Kidney tubule cell (primary cell): ENCODE measurements at places on chromosomes 11 and 22.

GRCh38 chr22:39534591-39535356 lies 2.2 kb upstream of the RPS19BP1 start:
- peak; percentile 72 for DNase-seq

- no peak for DNase-seq
Measured at GRCh38 chr11:91998481-91998880, 226.1 kb upstream of the FAT3 start.

- DNase-seq = no peak
Measured at GRCh38 chr22:44001521-44001920, 22.6 kb upstream of the PARVB start.

DNA sequence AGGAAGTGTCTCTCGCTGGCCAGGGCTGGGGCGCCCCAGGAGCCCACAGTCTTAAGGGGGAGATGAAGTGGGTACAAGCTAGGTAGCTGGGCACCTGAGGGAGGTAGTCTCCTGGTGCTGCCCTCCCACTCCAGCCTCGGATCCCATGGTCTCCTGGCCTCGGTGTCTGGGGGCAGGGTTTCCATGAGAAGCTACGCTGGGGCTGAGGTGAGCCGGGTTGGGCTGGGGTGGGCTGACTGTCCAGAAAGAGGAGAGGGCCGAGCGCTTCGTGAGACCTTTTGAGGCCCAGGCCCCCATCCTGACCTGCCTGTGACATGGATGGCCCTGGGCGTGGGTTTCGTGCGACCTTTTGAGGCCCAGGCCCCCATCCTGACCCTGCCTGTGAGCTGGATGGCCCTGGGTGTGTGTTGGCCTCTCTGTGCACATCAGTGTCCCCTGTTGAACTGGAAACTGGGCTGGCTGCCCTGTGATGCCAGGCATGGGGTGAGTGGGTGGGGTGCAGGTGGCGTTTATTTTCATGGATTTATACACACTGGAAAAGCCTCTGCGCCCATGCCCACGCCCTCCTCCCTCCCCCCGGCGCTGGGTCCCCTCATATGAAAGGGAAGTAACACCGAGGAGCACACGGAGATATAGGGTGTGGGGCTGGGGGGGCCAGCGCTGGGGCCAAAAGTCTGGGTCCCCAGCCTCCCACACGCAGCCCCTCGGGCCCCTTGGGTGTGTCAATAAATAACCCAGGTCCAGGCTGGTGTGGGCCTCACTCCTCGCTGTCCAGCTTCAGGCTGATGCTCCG lies 8.6 kb downstream of the AIP start:
- no peak for DNase-seq

DNA sequence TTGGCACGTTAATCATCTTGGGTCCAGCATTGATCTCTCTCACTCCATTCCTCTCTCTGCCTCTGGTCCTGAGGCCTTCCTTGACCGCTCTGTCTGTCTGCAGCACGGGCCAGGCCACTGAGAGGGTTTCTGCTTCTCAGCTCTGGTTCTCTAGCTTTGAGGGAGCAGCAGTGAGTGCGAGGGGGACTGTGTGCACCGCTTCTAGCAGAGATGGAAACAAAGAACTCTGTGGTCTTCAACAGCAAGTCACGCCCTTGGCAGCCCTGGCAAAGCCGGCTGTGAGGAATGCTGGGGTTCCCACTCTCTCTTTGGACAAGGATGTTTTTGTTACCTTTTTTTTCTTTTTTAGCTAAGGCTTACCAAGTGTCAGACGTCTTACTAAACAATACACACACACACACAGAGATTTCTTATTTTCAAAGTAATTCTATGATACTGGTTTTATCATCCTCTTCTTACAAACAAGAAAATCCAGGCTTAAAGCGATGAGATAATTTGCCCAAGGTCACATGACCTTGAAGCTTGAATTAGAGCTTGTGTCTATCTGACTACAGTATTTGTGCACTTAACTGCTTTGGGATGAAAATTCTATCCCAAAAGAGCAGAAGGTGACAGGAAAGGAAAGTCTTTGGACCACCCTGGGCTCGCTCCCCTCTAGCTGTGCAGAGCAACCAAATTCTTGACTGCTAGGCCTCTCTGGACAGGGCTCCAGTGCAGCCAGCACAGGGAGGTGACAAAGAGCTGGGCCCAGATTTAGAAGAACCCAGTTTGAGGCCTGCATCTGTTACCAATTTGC lies 293.2 kb downstream of the NTM start:
- DNase-seq = no peak

GRCh38 chr11:61976813-61977475 lies 9.5 kb upstream of the FTH1 start:
- DNase-seq = no peak

DNA sequence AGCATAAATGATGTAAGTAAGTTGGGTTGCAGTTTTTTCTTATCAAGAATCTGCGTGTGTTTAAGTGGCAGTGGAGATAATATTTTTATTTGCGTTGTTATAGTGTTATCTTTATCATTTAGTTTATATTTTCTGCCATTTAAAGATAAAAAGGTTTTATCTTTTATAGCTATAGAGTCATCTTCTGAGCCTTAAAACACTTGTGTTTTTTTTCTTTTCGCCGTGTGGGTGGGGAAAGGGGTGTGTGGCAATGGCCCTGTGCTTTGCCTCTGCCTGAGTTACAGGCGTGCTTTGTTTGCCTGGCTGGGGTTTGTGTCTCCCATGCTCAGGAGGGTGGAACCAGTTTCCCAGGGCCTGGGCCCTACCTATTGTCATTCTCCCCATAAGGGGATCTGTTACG lies 16.2 kb downstream of the ARHGEF12 start:
- no peak for DNase-seq
